Stimulated activated CD4-positive, alpha-beta T cell treated with anti-CD3 and anti-CD28 coated beads, Interleukin-1b, Interleukin-23, amount 100 ng/mL, for 48 hours (primary cell): ENCODE measurements at places on chromosomes 7 and 10.

DNA sequence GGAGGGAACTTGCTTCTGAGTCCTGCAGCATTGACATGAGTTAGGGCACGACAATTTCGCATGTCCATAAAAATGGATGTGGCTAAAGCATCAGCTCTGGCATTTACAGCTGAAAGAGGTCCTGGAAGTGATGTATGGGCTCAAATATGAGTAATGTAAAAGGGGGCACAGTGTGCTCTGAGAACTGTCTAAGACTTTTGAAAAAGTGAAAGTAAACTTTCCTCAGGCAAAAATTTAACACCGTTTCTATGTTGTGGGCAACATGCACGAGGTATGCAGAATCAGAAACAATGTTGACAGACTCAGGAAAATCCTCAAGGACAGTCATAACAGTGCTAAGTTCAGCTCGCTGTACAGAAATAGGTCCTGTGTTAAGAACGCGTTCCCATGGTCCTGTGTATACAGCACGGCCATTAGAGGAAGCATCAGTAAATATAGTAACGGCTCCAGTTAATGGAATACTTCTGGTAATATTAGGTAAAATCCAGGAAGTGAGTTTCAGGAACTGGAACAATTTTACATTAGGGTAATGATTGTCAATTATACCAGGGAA, 37.9 kb upstream of the AKR1C2 start:
- DNase-seq = no peak

DNA sequence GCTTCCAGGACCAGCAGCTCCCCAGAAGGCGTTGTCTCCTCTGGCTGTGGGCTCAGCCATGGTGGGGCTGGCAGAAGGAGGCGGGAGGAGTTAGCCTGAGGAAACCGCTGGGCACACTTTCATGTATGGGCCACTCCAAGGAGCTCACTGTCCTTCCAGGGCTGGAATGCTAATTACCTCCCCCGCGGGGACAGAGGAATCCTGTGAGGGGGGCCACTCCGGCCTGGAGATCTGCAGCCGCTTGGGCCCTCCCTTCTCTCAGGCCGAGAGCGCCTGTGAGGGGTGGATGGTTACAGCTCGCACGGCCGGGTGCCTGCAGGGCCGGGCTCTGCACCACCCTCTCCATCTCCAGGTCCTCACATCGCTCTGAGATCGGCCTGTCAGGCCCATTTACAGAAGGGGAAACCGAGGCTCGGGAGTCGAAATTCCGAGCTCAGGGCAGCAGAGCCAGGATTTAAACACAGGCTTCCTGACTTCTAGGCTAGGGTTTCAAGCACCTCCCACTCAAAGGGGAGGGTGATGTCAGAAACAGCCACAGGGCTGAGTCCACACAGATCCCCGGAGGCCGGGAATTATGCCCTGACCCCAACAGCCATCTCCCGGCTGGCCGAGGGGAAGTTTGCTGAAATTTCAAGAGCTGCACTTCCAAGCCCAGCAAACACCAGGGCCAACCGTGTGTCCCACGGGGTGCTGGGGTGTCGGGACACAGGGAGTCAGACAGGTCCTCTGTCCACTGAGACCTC, 59.1 kb downstream of the PDGFA start:
- DNase-seq = no peak

DNA sequence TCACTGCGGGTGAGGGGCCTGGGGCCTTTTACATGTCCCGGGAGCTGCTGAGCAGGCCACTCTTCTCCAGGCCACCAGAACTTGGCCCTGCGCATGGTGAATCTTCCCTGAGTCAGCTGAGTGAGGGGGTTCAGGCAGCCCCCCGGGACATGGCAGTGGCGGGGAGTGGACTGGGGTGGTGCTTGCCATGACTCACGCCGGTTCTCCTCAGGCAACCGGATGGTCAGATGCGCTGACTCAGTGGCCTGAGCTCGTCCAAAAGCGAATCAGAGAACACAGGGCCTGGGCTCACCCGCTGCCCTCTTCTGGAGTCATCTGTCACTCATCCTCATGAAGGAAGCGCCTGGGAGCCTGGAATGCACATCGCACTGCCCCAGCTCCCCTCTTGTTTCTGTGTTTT, 33.5 kb downstream of the HTRA1 start:
- no peak for DNase-seq

DNA sequence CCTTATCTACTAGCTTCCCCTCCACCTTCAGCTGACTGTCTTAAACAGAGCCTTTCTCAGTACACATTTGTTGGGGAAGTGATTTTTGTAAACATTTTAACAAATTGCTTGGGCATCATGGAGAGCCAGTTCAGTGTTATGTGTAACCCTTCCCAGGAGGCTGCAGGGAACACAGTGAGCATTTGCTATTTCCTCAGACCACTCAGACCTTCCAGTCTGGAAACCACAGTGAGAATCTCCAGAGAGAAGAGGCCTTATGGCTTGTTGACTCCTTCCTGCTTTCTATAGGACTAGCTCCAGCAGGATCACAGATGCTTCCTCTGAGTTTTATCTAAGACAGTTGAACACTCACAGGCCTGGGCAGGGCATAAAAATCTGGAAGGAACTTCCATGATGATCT, 409.8 kb upstream of the NPVF start:
- no peak for DNase-seq

GRCh38 chr10:117216611-117217195, 19.4 kb downstream of the KCNK18 start:
- peak; percentile 60 for DNase-seq

- no peak for DNase-seq
These were observed 211.7 kb upstream of the KLF6 start for GRCh38 chr10:3996697-3997096.

DNA sequence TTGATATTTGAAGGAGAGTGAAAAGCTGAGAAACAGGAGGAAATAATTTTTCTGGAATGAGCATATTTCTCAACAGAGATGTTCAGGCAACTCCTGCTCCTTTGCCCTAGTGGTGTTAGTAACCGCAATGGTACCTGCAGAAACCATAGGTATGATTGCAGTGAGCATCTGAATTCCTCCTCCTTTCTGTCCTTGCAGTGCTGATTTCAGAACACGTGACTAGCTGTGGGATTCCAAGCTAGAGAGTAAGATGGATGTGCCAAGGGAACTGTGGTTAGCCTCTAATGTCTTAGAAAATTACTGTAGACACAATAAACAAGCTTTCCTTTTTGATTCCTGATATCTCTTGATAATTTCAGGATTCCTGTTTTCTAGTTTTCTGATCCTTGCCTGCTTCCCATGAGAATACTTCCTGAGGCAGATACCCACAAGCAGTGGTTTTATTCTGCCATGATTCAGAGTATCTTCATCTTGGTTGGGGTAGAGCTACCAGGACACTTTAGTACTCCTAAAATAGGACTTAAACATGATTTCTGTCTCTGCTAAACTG, 27.5 kb downstream of the LRGUK start:
- DNase-seq = no peak

GRCh38 chr7:107364787-107365186, 105.1 kb upstream of the GPR22 start:
- DNase-seq = no peak

GRCh38 chr7:47414342-47415317, 167.3 kb downstream of the TNS3 start:
- DNase-seq = no peak

- DNase-seq = no peak
These were observed 54.3 kb upstream of the NPY start for GRCh38 chr7:24229481-24230226.

DNA sequence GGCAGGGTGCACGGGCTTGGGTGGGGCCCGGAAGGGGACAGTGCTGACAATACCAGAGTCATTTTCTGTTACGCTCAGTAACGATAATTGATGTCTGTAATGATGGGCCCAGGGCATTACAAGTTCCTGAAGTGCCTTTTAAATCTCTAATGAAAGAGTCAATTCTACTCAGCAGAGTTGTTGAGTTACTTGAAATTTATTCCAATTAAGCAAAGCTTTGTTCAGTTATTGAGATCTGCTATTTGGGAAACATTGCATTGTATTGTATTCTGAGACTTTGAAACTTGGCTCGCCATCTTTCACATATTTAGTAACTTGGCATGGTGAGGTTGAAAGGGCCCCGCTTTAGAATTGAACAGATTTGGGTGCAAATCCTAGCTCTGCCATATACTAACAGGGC, 34.7 kb downstream of the MINDY4 start:
- no peak for DNase-seq

- DNase-seq = no peak
These were observed 8.0 kb upstream of the CHST15 start for GRCh38 chr10:124101351-124101750.

- DNase-seq = no peak
These were observed 2.3 kb upstream of the CUZD1 start for GRCh38 chr10:122847782-122848604.

- no peak for DNase-seq
These were observed 1157.5 kb downstream of the XPNPEP1 start for GRCh38 chr10:108765794-108766193.

GRCh38 chr10:18635995-18636394, 15.4 kb downstream of the NSUN6 start:
- no peak for DNase-seq

DNA sequence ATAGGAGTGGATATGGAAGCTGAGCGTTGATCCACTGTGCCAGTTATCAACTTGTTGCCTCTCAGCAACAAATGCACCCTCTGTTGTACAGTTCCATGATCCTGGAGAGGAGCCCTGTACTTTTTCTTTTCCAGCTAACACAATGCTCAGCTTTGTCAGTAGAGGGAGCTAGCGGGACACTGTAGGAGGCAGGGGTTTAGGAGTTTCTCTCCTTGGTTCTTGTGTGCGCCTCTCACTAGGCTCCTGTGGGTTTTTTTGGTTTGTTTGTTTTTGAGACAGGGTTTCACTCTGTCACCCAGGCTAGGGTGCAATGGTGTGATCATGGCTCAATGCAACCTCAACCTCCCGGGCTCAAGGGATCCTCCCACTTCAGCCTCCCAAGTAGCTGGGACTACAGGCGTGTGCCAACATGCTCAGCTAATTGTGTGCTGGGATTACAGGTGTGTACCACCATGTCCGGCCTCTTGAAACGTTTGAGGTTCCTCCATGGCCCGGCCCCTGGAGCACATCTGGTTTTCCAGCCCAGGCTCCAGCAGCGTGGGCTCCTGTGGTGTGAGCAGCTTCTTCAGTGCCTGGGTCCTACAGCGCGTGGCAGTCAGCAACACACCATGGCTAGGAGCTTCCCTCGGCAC, 12.0 kb upstream of the MARVELD1 start:
- peak; percentile 45 for DNase-seq

DNA sequence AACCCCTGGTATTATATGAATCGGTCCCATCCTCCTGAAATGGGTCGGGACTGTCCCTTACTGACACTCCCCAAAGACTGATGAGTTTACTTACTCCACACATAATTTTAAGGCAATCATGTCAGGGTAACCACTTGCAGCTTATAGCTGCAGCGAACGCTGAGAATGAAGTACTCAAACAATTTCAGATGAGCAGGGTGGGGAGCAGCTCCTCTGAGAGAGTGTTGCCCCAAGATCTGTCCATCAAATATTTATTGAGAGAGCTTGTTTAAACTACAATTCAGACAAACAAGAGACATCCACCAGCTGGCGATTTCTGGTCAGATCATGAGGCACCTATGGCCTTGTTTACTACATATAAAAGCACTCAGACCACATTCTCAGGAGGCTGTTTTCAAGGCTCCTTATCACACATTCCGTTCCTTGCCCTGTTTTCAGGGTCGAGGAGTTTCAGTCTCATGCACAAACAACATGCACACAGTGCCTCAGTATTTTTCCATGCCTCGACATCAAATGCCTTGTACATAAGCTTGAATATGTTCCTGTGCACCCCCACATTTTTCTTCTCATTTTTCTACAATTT, 80.1 kb downstream of the THSD7A start:
- no peak for DNase-seq

- no peak for DNase-seq
These were observed 136.3 kb upstream of the ANK3 start for GRCh38 chr10:60525716-60526585.

DNA sequence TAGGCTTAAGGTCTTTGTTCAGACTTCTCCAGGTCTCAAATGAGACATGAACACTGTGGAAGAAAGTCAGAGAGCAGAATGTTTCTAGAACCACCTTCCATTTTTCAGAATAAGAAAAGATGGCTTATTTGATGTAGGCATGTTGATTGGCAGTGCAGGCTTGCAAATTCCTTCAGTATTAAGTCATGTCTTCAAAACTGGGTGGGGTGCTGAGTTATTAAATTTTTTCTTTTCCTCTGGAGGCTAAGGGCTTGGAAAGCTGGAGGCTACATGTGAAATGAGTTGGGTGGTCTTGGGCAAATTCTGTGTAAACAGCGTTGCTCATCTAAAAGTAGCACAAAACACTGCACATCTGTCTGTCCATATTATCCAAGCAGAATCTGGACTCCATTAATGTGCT, 62.8 kb downstream of the PRTFDC1 start:
- no peak for DNase-seq

GRCh38 chr7:150986099-150986512, 4.7 kb upstream of the NOS3 start:
- DNase-seq = peak; percentile 48

GRCh38 chr10:130432850-130433249, 296.7 kb downstream of the GLRX3 start:
- no peak for DNase-seq

GRCh38 chr7:139696552-139696951, 81.2 kb downstream of the HIPK2 start:
- DNase-seq = peak; percentile 43

DNA sequence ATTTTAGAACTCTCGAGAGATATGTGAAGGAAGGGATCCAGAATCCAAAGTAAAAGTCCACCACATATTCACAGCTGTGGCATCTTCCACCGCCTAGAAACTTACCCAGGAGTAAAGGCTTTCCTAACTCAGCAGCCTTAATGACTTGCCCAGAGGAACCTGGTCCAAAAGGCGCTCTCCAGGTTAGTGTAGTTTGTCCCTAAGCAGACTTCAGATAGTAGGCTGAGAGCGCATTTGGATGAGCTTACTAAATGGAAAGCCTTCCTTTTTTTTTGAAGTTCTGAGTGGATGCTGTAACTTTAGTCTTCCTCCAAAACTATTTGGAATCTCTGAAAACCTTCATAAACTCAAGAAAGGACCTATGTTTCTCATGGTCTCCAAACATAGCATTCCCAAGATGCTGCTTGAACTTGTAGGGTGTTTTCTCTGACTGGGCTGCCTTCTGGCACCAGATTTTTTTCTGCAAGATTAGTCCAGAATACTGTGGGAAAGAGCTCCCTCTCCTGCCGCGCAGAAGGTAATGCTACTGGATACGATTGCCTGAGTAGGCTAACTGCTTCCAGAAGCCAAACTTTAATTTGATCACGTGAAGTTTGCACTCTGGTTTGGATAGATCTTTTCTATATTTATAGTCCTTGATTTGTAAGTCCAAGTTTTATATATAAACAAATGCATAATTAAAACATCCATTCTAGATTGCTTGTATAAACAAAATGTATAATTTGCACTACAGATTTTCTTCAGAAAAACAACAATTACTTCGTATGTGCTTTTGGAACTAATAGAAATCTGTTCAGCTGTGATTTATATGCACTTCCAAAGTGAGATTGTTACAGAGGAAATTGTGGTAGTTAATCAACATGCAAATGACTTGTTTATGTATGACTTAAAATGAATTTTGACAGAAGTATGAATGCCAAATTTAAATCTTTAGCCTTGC, 19.6 kb upstream of the GPR37 start:
- DNase-seq = peak; percentile 7

DNA sequence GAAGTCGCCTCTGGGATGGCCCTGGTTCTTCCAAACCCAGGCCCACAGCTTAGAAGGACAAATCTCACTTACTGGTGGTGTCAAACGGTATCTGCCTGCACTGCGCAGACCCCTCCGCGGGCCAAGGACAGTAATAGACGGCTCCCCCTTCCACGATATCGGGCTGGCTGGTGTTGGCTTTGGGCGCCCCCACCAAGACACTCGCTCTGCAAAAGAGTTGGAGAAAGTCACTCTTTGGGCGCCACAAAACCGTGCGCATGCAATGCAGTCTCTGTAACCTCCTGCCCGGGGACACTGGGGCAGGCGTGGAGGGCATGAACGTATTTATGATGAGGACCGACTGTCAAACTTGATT, 1.1 kb downstream of the ITGA8 start:
- no peak for DNase-seq
